ENCODE measurements at places on chromosomes 6 and 20.

GRCh38 chr20:25629816-25630499 lies 6.1 kb upstream of the NANP start:
- DNase-seq, result no peak

DNA sequence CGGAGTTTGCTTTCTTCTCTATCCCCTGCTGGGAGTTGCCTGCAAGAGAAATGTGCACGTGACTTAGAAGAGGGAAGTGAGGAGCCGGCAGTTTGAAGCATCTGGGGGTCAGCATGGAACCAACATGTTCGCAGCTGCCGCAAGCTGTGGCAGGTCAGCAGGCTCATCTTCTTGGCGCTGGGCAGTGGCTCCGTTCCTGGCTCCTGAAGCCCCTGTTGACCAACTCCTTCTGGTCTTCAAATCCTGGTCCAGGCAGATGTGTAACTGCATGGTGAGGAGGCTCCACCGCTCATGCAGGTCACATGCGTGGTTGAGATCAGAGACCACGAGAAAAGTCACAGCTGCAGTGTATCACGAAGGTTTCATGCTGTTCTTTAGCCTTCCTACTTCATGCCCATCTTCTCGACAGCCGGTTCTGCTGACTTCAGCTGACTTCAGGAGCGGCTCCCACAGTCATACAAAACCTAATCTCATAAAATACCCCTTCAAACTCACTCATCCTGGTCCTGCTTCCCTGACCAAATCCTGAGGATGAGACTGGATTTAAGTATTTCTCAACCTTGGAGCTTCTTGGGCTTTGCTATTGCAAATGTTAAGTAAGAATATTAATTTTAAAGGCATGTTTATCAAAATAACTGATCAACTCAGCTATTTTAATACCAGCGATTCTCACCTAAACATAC lies 44.9 kb upstream of the BCAS1 start:
- DNase-seq, result no peak

DNA sequence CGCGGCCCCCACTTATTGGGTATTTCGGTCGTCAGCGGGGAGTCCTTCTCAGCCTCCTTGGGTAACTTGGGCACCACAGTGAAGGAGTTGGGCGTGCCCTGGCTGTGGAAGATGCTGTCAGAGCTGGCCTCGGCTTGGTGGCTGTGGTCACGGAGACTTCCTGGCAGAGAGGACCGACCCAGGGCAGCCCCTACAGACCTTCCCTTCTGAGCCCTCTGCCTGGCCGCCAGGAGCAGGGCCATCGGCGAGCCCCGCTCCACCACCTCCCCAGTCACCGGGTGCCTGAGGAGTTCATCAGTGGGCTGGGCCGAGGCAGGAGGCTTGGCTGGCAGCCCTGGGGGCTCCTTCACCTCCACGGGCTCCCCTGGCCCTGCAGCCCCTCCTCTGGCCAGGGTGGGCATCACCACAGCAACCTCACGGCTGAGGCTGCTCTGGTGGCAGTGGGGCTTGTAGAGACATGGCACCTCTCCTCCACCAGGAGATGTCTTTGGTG lies 37.2 kb downstream of the C6orf132 start:
- DNase-seq, result no peak

DNA sequence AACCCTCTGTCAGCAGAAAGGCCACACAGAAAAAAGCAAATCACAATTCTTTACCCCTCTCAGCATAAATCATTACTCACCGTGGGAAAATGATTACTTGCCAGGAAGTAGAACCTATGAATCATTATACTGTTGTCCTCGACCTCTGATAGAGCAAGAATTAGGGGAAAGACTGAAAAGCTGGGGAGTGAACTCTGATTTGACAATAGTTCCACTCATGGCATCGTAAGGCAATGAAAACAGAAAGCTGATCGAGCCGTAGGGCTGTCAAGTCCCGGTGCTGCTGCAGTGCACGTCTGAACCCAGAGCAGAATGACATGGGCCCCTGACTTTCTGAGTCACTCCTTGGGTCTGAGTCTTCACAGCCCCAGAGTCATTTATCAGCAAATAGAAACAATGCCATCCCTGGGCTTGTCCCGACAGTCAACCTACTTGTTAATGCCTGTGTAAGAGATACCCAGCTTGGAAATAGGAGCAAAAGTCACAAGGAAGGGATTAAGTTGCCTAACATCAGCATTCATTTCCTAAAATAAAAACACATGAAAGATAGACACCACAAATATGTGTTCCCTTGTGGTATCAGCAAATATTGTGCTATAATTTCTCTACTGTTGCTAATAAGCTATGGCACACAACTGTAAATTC lies 224.8 kb upstream of the MARCKS start:
- no peak for DNase-seq

GRCh38 chr20:31662372-31662854 lies 24.7 kb downstream of the COX4I2 start:
- no peak for DNase-seq

DNA sequence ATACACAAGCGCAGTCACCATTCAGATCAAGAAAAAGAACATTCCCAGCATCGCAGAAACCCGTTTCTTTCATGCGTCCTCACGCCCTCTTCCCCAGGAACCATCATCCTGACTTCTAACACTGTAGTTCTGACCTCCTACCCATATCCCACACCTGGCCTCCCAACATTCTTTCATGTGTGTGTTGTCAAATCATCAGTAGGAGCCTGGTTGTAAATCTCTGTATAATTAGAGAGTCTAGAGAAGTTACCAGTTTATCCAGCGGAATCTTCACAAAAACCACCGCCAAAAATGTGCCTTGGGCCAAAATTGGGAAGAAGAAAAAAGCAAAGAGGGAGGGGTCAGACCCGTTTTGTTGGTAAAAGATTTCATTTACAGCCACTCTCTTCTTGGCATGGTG lies 91.6 kb downstream of the RTN4IP1 start:
- DNase-seq, result no peak

DNA sequence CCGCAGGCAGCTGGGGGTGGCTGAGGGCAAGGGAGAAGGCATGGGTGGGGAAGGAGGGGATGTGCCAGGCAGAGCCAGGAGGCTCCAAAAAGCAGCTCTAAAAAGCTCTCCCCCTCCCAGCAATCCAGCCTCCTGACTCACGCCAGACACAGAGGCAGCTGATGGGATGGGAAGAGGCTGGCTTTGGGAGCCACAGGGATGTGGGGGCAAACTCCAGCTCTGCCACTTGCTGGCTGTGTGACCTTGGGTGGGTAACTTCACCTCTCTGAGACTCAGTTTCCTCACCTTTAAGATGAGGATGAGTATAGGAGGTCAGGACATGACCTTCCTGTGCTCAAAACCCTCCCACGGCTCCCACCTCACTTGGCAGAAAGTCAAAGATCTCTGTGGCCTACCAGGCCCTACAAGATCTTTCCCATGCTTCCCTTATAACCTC lies 148.9 kb downstream of the CEBPB start:
- DNase-seq, result no peak

DNA sequence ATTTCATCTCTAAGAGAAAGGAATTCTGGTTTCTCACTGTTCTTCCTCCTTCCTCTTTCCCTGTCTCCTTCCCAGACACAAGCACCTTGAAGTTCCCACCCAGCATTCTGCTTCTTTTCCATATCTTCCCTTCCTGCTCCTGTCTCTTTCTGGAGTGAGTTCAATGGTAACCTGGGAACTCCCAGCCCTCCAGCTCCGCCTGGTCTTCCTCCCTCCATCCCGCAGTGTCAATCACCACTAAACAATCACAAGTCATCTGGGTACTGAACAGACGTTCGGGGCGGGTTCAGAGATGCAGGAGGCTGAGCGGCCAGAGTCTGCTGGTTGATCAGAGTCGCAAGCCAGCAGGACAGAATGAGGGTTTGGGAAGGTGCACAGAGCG lies 7.7 kb downstream of the TTBK1 start:
- DNase-seq, result no peak

- DNase-seq, result no peak
These were observed 98.9 kb downstream of the HDGFL1 start for GRCh38 chr6:22668307-22668706.

DNA sequence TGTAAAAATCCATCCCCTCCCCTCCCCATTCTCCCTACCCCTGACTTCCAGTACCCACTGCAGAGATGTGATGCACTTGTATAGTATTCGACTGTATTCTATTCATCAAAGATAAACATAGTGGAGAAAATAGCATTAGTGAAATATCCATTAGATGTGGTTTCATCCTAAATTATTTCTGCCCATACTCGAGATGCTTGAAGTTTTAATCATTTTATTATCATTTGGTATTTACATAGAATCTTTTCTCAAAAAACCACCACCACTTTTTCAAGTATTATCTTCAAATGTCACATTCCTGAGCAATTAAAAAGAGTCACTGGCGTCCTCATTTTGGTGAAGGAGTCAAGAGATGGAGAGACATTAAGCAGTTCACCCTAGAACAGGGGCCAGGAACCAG lies 181.9 kb downstream of the HAO1 start:
- no peak for DNase-seq

DNA sequence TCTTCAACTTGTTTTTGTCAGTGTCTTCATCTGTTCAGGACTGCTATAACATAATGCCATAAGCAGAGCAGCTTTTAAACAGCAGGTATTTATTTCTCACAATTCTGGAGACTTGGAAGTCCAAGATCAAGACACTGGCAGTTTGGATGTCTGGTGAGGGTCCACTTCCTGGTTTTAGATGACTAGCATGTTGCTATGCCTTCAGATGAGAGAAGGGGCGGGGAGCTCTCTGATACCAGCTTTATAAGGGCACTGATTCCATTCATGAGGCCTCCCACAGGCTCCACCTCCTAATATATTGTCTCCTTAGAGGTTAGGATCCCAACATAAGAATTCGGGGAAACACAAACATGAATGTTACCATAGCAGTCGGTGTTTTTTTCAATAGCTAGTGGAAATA lies 52.9 kb downstream of the FAM83B start:
- no peak for DNase-seq

DNA sequence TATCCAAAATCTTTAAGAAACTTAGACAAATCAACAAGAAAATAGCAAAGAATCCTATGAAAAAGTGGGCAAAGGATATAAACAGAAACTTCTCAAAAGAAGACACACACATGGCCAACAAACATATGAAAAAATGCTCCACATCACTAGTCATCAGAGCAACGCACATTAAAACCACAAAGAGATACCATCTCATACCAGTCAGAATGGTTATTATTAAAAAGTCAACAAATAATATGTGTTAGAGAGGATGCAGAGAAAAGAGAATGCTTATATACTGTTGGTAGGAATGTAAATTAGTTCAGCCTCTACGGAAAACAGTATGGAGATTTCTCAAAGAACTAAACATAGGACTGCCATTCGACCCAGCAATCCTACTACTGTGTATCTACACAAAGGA lies 212.0 kb upstream of the DTNBP1 start:
- no peak for DNase-seq

DNA sequence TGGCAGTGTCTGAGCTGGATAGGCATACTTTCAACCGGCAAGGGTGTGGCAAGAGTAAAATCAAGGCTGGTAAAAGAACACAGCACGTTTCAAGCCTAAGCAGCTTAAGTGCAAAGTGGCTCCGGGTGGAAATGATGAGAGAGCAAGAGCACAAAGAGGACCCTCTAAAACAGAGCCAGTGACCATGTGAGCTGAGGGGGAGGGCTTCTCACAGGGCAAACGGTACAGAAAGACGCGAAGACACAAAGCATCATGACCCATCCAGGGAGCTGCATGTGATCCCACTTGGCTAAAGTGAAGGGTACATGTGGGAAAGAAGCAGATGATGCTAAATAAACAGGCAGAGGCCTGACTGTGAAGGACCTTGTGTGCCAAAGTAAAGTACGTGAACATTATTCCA lies 25.7 kb downstream of the FKBP5 start:
- no peak for DNase-seq

DNA sequence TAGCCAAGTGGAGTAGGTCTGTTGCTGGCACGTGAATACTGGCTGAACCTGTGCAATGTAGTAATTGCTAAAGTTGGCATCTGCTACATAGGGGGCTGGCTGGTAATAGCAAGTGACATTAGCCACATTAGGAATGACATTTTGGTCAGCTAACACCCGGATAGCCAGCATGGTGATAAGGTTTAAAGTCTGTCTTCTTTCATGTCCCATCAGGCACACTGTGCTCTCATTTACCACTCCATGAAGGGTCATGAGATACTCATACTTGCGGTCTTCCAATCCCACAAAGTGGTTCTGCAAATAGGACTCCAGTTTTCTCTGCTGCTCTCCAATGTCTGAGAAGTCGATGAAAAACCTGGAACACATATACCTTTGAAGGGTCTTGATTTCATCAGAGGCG lies 2.8 kb downstream of the TENT5A start:
- DNase-seq, result no peak

DNA sequence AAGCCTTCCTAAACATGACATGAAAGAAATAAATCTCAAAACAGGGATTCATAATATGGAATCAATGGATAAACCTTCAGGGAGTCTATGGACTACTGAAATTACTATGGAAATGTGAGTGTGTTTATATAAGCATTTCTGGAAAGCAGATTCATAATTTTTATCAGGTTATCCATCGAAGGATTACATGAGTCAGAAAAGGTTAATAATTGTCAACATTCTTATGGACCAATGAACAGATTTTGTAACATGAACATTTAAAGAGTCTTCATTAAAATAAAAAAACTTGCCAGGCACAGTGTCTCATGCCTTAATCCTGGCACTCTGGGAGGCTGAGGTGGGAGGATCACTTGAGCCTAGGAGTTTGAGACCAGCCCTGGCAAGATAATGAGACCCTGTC lies 84.8 kb downstream of the AHI1 start:
- DNase-seq, result no peak

- no peak for DNase-seq
These were observed 147.8 kb downstream of the PHACTR3 start for GRCh38 chr20:59752101-59752586.

DNA sequence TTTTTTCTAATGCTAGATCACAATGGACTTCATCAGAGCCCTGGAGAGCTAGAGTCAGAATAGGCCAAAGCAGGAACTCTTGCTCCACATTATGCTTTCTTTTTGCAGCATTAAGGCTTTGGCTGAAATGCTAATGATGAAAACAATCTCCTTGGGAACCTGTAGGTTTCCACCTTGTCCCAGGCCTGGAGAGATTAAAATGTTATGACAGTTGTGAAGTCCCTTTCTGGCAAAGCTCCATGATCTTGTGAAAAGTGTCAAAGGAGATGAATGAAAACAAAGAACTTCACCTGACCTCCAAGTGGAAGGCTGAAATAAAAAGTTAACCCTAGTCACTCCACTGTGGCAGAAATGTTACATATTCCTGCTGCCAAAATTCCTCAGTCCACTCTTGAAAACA lies 64.0 kb upstream of the LRRC1 start:
- DNase-seq, result no peak

DNA sequence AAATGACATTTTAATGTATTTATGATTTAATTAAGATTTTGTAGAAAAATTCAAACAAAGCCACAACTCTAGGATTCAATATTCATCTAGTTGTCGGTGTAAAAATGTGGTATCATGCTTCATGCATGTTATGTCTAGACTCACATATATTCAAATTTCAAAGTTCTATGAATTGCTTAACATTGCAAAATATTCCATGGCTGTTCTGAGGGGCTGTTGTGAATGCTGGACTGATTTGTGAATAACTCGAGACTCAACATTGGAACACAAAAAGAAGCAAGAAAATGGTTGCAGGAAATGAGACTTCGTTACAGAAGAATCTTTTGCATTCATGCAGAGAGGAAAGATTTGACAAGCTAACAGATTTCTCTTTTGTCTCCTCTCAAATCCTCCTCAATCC lies 705.9 kb downstream of the DHX35 start:
- no peak for DNase-seq
